ENCODE measurements at places on chromosomes 5 and 9.

- DNase-seq = no peak
Observed at GRCh38 chr5:10036136-10036815, 213.4 kb downstream of the ATPSCKMT start.

DNA sequence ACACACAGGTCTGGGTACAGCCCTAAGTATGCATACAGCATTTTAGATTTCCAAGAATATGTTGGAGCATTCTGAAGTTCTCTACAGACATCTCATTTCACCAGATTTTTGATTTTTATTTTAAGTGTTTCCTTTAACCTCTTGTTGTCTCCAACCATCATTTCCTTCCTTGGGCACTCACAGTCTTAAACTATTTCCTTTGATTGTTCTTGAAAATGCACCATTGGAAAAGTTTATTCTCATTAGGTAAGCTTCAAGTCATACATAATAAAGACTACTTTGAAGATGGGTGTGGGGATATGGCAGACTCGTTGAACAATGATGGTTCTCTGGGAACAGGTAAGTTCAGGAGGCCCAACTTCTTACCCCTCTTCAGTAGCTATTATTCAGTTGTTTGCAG lies 1174.6 kb downstream of the CDH12 start:
- DNase-seq = no peak

DNA sequence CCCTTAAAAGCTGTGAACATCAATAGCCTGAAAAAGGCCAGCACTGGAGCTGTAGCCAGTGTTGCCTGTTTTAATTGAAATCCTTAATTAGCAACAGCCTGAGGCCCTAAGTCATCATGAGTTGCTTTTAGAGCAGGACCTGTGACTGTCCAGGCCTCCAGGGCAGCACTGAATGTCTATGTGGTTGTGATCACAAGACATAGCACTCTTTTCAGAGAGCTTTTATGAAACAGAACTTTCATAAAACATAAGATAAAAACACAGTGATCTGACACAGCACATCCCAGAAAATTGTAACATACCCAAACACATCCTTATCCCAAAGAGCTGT lies 85.5 kb upstream of the MYO10 start:
- DNase-seq = no peak

- DNase-seq = no peak
Observed at GRCh38 chr9:77521091-77521490, 127.0 kb downstream of the GNA14 start.

GRCh38 chr9:116450378-116451139 lies 236.5 kb upstream of the TRIM32 start:
- no peak for DNase-seq

- DNase-seq = no peak
Observed at GRCh38 chr9:135085830-135086546, 1.5 kb upstream of the OLFM1 start.

DNA sequence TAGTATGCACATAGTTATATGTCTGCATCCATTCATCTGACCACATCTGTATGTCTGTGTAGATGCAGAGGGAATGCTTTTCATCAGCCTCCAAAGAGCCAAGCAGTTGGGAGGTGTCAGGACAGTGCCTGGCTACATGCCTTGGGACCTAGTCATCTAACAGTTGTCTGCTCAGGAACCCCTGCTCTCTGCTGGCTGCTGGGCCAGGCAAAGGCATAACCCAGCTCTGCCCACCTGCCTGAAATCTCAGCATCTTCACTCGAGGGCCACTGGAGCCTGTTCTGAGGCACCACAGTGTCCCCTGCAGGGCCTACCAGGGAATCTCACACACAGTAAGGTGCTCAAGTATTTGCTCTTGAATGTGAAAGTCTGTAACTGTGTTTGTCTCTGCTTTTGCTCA lies 3.7 kb downstream of the C9orf50 start:
- no peak for DNase-seq

DNA sequence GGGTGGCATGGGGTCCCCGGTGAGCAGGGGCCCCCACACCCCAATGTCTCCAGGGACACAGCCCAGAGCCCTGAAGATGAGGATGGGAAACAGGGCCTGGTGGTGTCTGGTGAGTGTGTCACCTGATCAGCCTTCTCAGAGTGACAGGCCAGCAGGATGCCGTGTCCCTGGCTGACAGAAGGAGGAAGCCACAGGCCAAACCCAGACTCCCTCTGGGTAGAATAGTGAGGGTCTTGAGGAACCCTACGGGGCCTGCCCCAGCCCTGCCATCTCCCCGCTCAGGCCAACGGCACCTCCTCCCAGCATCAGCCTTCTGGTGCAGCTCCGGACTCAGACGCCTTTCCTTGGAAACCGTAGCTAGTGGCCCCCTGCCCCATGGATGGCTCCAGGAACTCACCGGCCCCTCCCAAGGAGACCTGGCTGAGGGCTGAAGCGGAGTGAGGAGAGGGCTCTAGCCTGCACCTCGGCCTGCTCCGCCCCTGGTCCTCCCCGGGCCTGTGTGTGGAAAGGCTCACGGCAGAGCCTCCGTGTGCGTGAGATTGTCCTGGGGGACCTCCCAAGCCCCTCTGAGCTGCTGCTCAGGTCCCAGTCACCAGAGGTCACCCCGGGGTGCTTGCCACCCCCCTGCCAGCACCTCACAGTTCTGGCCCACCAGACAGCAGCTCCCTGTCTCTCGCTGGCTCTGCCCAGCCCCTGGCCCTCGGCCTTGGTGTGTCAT lies 6.0 kb downstream of the RALGDS start:
- DNase-seq = no peak

DNA sequence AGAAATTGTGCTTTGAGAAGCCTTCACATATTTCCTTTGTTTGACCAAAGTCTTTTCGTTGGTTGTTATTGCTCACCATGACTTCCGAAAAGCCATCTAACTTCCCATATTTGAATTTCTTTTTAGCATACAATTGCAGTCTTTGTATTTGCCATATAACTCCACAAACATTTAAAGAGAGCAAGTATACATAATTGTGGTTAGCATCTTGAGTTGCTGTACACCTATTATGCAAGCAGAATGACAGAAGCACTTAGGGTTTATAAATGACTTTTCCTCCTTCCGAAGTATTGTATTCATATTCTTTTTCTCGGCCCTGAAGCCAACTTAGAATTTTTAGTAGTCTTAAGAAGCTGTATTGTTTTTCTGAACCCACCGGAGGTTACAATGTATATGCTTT lies 250.4 kb downstream of the RFK start:
- no peak for DNase-seq

DNA sequence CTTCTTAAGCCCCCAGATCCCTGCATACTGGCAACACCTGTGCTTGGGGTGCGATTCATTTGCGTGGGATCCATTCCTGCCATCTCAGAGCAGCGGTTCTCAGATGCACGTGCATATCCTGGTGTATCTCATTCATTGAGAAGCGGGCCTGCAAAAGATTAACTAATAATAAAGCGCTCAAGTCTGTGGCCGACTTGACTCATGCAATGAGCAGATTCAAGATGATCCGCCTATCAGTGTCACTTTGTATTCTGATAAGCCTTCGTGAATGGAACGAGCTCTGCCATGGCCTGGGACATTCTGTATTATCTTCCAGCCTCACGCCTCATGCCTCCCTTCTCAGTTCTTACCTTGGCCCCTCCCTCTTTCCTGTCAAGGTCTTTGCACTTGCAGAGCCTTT lies 22.3 kb downstream of the C1QTNF2 start:
- DNase-seq = no peak

GRCh38 chr5:137022725-137023124 lies 476.4 kb downstream of the SPOCK1 start:
- DNase-seq = no peak

DNA sequence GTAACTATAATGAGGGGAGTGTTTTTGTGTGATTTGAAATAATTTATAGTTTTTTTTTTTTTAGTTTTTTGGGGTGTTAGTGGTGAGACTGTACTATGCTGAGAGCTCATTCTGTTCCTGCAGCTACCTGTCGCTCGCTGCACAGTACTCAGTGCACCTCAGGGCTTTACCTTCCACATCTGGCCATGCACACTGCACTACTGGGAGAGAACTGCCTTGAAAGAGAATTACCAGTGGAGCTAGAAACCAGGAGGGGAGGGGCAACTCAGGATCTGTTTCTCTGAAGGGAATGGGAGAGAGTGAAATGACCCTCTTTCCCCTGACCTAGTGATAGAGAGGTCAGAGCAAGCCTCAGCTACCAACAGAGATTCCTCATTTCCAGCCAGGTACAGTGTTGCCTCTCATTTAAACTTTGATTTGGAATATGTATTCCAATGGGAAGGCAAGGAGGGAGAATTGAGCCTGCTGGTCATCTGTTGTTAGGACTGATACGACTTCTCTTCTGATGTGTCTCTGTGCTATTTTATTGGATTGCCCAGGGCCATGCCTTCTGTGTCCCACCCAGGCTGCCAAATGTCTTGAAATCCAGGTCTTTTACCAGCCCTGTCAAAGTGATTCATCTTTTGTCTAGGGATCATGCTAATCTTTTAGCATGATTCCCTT lies 8.9 kb downstream of the ATG10 start:
- no peak for DNase-seq

DNA sequence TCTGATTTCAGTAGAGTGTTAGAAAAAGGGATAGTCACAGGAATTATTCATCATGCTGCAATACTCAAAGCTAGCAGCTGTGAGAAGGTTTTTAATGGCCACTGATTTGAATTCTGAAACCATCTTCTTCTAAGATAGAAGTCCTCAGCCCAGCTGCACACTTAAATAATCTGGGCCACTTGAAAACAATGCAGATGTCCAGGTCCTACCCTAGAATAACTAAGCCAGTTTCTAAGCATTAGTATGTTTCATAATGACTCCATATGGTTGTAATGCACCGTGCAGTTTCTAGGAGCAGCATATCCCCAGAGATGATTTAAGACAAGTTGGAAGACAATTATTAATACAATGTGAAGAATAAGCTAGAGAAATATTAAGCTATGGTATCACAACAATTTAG lies 159.9 kb upstream of the FBXL17 start:
- DNase-seq = no peak

DNA sequence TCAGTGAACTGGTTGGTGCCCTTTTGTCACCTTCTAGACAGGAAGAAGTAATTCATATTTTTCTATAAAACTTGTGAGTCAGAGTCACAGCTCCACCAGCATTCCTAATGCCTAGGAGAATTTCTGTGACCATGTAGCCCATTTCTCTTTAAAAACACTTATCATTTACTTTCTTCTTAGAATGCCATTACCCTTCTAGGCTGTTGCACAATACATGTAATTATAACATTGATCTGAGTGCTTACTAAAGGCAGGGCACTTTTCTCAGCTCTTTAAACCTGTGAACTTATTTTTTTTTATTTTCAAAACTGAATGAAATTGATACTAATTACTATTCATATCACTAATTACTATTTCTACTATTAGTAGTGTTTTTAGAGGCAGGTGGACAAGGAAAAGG lies 373.7 kb downstream of the TLE4 start:
- no peak for DNase-seq

DNA sequence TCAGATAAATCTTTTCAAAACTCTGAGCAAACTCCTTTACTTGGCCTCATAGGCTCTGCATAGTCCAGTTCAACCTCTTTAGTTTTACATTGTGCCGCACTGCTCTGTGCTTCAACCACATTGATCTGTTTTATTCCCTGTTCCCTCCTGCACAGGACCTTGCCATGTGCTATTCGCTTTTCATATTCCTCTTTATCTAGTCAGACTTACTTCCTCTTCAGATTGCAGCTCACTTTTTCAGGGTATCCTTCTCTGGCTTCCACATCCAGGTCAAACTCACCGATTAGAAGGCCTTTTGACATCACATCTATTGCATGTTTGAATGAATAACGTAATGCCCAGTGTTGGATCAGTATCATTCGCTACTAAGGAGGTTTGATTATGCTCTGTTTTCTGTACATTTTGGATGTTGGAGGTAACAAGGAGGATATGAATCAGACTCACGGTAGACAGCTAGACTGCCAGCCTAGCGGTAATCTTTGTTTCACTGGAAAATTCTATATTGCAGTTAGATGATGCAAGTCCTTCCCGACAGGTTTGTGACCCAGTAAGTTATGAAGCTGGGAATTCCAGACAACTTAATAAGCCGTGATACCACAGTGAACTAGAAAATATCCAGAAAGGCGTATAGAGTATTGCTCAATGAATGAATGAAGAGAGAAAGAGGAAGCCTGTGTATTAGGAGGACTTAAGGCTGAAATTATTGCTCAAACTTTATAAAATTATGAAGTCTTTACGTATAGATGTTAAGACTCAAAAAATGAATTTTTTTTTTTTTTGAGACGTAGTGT lies 65.7 kb downstream of the IQGAP2 start:
- no peak for DNase-seq

DNA sequence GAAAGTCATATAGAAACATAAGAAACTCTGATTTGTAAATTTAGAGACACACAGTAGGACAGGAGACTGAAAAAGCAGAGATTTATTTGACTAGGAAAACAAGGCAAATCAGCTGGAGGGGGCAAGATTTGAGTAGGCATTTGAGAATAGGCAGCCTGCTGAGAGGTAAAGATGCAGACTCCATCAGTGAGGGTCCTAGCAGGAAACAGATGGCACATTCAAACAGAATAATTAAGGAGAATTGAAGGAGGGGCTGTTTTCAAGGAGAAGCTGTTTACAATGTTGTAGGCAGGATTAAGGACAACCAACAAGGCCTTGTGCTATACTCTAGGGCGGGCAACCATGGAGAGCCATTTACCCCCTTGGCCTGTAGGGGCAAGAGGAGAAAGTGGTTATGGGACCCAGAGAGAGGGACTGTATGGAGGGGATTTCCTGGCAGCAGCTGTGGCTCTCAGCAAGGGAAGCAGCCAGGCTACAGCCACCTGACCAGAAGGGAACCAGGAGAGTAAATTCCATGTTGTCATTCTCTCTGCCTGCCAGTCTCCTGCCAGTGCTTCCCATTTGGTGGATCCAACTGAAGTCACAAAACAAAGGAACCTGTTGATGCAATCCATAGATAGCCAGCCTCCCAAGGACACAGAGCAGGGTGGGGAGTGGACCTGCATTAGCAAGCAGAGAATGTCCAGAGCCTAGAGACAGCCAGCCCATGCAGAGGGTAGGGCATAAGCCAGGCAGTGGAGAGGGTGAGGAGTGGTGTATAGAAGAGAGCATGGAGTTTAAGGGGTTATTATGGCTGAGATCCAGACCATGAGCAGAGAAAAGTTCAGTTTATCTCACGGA lies 38.2 kb downstream of the PAPPA start:
- DNase-seq = no peak

- no peak for DNase-seq
Observed at GRCh38 chr5:140881889-140882590, at the start of gene PCDHA13. TSS of gene PCDHA13 (plus strand) at chr5:140882124. CDS start at chr5:140882269, 145 bp downstream.

DNA sequence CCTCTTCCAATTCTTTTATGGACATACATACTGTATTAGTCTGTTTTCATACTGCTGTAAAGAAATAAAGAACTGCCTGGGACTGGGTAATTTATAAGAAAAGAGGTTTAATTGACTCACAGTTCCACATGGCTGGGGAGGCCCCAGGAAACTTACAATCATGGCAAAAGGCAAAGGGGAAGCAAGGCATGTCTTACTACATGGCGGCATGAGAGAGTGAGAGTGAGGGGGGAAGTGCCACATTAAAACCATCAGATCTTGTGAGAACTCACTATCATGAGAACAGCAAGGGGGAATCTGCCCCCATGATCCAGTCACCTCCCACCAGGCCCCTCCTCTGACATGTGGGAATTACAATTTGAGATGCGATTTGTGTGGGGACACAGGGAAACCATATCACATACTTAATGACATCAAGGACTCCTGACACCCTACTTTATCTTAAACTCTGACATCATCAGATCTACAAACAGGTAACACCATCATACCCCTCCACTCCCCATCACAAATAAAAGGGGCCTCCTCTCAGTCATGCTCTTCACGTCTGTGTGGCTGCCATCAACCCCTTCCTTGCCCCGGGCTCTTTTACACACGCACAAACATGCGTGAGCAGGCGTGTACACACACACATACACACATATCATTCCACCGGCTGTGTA lies 9.7 kb downstream of the ANKRD33B start:
- no peak for DNase-seq

- DNase-seq = no peak
Observed at GRCh38 chr9:17330097-17330496, 195.3 kb downstream of the CNTLN start.
